ENCODE measurements at places on chromosomes 4 and X. TPM values are rescaled to one million over a fixed set of nuclear protein-coding genes. Genes with fewer than 3 reads are reported as not detected.

The GATB gene
- total RNA-seq: 21.4 TPM

The ZNF732 gene
- 1.1 TPM for total RNA-seq

The IL2 gene
- not detected for total RNA-seq

The IQCM gene
- not detected for total RNA-seq

The GAB3 gene
- 8.0 TPM for total RNA-seq

The BLOC1S4 gene
- total RNA-seq: 20.7 TPM

The SPATA18 gene
- 17.4 TPM for total RNA-seq

The P2RY4 gene
- not detected for total RNA-seq

The TMEM35A gene
- 8.1 TPM for total RNA-seq
